ENCODE measurements at places on chromosomes 4 and X.

DNA sequence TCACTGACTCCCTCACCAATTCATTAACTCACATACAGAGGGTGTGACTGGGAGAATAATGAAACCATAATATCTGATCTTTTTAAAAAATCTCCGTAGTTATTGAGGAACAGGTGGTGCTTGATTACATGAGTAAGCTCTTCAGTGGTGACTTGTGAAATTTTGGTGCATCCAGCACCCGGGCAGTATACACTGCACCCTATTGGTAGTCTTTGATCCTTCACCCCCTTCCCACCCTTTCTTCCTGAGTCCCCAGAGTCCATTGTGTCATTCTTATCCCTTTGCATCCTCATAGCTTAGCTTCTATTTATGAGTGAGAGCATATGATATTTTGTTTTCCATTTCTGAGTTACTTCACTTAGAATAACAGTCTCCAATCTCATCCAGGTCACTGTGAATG lies 1143.8 kb downstream of the PCDH19 start:
- DNase-seq: no peak

- DNase-seq: no peak
These were observed 15.0 kb downstream of the AGA start for GRCh38 chr4:177427192-177427591.

- DNase-seq: no peak
These were observed 1318.6 kb downstream of the TECRL start for GRCh38 chr4:63090641-63091040.

GRCh38 chr4:173398779-173399415 lies at the start of gene SCRG1:
TSS of gene SCRG1 (minus strand) at chr4:173399116. CDS start at chr4:173391414, 7,702 bp downstream.
- DNase-seq: peak; percentile 11

- DNase-seq: no peak
These were observed 13.0 kb downstream of the SEPTIN11 start for GRCh38 chr4:76962406-76963130.

GRCh38 chr4:3346146-3346545 lies 53.3 kb downstream of the RGS12 start:
- peak; percentile 78 for DNase-seq

DNA sequence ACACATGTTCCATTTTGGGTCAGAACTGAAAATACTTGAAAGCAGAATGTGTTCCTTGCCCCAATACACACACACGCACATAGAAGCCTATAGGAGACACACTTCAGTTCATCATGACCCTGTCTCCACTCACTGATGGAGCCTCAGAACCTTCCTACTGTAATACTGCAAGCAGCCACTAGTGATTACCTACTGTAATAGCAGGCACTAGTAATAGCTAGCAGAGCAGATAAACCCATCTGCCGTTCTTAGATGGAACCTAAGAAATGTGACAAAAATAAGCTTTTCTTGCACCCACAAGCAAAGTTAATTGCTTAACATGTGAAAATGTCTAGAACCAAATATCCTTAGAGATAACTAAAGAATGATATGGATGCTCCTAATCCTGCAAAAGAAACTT lies 13.6 kb downstream of the AMTN start:
- no peak for DNase-seq

- no peak for DNase-seq
These were observed 211.3 kb downstream of the PALLD start for GRCh38 chr4:168708108-168708507.

GRCh38 chr4:61958591-61958990 lies 758.5 kb downstream of the ADGRL3 start:
- no peak for DNase-seq

DNA sequence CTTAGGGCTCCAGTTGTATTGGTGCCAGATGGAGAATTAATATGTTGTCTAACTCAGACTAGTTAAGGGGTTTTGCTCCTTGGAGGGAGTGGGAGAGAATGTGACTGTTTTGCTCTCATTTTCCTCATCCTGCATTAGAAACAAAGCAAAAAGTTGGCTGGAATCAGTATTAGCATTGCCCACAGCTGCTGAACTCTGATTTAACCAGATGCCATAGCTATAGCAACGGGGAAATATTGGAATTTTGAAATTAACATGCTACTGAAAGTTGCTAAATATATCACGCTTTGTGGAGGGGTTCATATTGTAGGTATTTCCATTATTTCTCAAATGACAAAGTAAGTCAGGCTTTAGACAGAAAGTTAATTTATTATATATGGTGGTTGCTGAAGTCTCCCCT lies 66.7 kb upstream of the EOLA2 start:
- DNase-seq: no peak

DNA sequence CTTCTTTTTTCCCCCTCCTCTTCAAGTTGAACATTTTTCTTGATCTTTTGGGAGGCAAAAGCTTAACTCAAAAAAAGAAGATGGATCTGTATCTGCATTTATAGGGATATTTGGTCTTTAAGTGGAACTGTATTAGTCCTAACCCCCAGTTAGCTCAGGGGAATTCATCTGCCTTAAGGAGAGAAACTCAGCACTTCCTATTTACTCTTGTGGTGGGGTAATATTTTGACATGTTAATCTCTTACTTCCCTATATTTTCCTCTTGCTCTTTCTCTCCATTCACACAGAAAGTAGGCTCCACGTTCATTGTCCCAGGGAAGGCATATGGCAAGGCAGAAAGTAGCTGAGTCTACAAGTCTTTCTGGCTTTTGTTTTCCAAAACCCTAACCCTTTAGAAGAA lies 5.3 kb downstream of the LRRC66 start:
- no peak for DNase-seq

GRCh38 chrX:96474741-96475125 lies 209.9 kb upstream of the DIAPH2 start:
- no peak for DNase-seq

DNA sequence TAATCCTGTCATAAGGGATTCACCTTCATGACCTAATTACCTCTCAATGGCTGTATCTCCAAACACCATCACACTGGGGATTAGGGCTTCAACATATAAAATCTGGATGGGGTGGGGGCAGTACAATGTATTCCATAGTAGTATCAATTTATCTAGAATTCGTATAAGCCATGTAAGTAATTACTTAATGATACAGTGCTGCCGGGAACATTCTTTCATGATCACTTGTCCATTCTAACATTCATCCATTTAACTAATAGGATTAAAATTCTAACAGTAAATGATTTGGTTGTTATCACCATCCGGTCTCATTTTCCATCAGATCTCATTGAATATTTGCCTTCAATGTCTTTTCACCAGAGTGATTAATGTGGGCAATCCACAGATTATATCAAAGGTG lies 1620.9 kb upstream of the TENM3 start:
- no peak for DNase-seq

GRCh38 chr4:2786794-2787229 lies 6.1 kb upstream of the SH3BP2 start:
- no peak for DNase-seq

DNA sequence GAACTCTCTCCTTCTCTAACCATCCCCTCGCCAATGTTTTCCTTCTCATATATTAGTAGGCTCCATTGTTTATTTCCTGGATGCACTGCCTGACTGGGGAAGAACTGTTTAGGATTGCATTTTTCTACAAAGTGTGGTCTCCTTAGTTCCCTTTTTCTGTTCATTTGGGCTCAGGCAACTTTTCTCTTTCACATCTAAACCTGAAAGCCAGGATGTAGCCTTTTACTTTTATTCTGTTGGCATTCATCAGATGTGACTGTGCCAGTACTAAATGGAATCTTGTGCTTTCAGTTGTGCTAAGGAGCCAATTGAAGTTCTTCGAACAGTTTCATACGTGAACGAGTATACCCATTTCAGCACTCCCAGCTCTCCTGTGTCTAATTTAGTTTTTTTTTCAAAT lies 59.8 kb downstream of the DDIT4L start:
- DNase-seq: no peak

- DNase-seq: no peak
These were observed 1.5 kb downstream of the NHSL2 start for GRCh38 chrX:71912156-71912555.

- DNase-seq: no peak
These were observed 342.8 kb downstream of the RAPGEF2 start for GRCh38 chr4:159445692-159446091.

DNA sequence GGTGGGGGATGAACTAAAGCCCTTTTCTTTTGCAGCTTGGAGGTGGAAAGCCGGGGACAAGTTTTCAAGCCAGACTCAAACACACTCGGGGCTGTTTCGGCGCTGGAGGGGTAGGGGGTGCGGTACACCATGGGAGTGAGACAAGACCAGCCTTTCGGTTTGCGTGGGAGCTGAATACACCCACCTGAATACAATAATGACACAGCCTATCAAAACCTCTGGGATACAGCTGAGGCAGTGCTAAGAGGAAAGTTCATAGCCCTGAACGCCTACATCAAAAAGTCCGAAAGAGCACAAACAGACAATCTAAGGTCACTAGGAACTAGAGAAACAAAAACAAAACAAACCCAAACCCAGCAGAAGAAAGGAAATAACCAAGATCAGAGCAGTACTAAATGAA lies 163.3 kb downstream of the ATRX start:
- no peak for DNase-seq

- DNase-seq: no peak
These were observed 3.5 kb upstream of the TIMP1 start for GRCh38 chrX:47578692-47579091.

- DNase-seq: no peak
These were observed 706 bp downstream of the DUSP9 start for GRCh38 chrX:153647461-153648357.

All from frontal cortex (tissue), 4 donors.